ENCODE measurements at places on chromosomes 2 and 18.
A peak's percentile ranks its signal among the peaks of the same experiment; 100 is the strongest.

DNA sequence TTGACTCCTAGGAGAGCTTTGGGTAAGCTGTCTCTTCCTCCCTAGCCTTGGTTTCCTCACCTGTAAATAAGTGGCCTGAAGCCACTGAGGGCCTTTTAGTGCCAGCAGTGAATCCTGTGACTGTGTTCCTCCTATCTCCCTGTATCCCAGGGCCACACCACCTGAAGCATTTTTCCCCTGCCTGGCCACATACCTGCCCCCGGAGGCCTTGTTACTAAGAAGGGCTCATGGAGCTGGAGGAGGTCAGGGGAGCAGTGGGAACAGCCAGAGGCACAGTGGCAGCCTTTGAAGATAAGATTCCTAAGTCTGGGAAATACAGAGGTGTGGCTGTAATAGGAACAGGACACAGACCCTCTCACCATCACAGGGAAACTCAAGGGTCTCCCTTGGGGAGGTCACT, 162.4 kb downstream of the SMAD7 start:
- DNase-seq: no peak

DNA sequence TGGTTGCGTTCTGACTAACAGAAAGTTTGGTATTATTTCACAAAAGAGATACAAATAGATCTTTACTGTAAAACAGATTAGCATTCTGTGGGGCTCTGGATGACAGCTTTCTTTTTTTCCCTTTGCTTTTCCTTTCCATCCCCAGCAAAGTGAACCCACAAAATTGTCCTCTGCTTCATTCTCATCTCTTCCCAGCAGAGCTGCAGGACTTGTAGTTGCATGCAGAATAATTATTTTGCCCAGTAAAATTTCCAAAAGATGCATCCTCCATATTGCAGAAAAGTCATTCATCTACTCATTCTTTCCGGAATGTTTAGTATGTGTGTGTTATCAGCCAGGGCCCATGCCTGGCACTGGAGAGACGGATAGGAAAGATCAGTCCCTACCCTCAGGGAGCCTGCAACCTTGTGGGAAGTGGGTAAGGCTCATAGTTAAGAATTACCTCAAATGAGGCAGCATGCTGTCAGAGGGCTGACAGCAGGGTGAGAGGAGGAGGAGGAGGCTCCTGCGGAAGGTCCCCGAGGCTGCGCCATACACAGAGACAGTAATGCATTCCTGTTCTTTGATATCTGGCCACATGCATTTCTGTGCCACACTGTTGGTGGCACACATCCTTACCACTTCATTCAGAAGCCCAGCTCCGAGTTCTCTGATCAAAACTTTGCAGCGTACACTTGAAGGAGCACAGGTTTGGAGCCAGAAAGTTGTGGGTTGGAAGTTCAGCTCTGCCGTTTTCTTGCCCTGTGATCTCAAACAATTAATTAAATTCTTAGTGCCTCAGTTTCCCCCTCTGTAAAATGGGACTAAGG, 225.4 kb downstream of the MYCN start:
- no peak for DNase-seq

DNA sequence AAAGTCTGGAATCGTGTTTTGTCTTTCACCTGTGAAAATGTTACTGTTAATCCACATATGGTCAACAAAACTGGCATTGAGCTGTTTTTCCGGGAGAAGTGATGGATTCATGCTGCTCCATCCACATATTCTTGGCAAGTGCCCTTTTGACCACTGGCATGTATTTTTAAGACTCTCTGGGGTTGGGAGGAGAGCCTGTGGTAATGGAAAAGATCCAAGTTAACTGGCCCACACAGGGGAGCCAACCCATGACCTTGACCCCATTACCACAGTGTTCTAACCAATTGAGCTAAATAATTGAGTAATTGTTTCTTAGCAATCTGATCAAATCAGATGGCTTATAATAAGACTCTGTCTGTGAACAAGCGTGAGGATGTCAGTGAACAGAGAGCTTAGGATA, 296.2 kb upstream of the NRP2 start:
- DNase-seq: no peak

- DNase-seq: no peak
Measured at GRCh38 chr2:230697676-230698075, 15.0 kb upstream of the CAB39 start.

GRCh38 chr2:232418466-232419244, 12.0 kb downstream of the ALPG start:
- DNase-seq: peak; percentile 24

Data from 8988T (cell line).